Activated naive CD4-positive, alpha-beta T cell treated with anti-CD3 and anti-CD28 coated beads for 36 hours (primary cell): ENCODE measurements at places on chromosomes 6 and 20.

- no peak for DNase-seq
Observed at GRCh38 chr6:13923527-13924145, 1.1 kb upstream of the RNF182 start.

DNA sequence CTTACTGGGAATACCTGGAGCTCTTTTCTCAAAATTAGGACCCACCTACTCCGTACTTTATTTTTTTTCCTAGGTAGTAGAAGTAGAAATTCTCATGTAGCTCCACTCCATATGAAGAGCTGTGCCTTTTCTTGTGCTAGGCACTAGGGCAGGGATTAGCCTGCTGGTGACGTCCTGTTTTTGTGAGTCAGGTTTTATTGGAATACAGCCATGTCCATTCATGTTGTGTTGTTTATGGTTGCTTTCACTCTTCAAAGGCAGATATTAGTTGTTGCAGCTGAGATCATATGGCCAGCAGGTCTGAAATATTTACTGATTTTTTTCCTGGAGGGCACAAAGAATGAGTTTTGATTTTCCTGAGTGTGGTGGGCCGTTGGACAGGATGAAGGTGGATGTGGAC lies 20.5 kb downstream of the XRN2 start:
- no peak for DNase-seq

DNA sequence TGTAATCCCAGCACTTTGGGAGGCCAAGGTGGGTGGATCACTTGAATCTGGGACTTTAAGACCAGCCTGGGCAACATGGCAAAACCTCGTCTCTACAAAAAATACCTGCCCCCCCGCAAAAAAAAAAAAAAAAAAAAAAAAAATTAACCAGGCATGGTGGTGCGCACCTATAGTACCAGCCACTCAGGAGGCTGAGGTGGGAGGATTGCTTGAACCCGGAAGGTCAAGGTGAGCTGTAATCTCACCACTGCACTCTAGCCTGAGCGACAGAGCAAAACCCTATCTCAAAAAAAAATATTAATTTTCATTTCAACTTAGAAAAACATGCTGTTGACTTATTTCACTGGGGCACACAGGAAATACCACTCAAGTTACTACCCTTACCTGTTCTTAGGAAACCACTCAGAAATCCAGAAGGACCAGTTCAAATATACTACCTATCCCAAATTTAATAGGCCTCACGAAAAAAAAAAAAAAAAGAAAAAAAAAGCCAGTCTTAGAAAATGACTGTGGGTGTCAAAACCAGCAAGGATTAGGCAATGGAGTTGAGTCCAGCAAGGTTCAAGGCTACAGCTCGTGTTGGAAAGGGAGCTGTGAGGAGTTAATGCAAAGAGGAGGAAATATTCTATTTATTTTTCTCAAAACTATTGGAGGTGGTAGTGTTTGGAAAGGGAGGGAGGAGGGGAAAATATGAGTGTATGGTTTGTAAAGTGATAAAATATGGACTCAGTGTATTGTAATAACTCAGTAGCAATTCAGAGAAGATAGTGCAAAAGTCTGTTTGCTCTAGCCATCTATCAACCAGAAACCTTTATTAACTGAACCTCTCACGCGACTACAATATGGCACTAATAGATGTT lies 33.9 kb upstream of the PIM1 start:
- DNase-seq: no peak

- peak; percentile 42 for DNase-seq
Observed at GRCh38 chr6:21594416-21595281, 1.1 kb downstream of the SOX4 start.

- DNase-seq: no peak
Observed at GRCh38 chr20:8834851-8835250, 234.0 kb upstream of the PLCB4 start.

DNA sequence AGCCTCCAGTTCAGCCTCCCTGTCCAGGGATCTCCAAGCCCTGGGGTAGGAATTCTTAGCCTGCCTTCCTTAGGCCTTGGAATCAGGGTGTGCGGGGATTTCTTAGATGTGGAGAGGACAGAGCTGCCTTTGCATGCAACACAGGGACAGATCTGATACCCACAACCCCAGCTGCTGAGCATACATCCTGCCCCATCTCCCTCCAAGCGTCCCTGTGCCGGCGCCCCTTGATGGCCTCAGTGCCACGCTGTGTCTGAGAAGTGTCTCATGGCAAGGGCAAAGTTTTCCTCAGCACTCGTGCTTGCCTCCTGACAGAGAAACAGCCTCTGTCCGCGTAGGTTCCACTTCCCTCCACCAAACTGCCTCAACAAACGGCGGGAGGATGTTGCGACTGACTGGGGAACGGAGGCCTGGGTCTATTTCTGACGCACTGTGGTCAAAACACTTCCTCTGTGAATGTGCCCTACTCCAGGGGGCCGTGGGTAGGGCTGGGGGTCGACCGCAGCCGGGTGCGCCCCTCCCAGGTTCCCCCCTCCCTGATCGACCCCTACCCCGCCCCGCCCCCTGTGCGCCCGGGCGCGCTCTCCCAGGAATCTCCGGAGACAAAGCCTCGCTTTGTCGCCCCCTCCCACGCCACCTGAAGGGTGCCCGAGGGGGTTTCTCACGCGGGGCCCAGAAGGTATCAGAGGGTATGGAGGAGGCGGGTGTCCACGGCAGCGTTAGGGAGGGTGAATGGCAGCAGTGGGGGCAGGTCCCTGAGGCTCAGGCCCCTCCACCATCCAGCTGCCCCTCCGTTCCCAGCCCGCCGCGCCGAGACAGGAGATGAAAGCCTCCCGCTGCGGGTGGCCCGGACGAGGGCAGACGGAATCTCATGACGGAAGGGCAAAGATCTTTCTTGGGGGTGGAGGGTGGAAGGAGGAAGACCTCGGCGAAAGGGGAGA lies 806 bp downstream of the MICAL1 start:
- peak; percentile 82 for DNase-seq

DNA sequence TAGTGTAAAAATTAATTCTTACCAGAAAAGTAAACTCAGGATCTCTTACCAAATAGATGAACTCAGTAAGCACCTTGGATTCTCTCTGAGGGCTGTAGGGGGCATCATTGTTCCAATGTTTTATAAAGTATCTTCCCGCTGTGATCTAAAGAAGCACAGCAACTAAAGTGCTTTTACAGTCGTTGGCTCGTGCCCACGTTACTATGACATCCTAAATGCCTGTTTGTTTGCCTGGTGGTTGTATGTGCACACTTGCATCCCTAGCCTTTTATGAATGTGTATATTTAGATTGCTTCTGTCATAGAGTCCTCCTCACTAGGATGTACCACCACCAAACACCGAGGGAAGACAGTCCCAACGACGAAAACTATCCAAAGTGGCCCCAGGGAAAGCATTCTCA lies 34.5 kb downstream of the SLX4IP start:
- DNase-seq: peak; percentile 19

- DNase-seq: no peak
Observed at GRCh38 chr6:49462071-49462470, 982 bp downstream of the MMUT start.

- no peak for DNase-seq
Observed at GRCh38 chr6:33720998-33721397, 9.5 kb upstream of the UQCC2 start.

- no peak for DNase-seq
Observed at GRCh38 chr20:49630396-49630951, 62.5 kb upstream of the PTGIS start.

- no peak for DNase-seq
Observed at GRCh38 chr6:5582762-5583161, 321.4 kb downstream of the FARS2 start.

DNA sequence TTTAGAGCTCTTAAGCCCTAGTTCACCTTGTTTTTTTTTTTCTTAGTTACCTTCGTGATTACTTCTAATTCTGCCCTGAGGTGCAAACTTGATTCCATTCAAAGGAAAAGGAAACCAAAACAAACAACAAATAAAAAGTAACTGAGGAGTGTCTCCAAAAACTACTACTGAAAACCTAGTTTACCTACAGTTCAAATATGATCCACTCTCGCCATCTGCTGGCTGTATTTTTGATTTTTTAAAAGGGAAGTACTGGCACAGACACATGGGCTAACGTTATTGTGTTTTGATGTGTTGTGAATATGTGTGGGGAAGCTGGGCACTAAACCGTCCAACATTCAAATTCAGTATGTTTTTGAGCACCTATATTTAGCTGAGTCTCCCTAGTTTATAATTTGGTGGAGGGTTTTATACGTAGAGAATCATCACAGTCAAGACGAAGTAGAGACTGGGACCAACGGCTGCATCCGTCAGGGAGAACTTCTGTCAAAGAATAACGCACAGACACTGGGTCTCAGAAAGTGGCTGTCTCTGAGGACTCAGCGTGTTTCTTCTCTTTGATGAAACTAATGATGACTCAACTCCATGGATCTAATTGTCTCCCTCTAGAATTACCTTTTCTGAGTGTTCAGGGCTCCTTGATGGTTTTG lies 373.5 kb upstream of the BTBD3 start:
- DNase-seq: peak; percentile 35

DNA sequence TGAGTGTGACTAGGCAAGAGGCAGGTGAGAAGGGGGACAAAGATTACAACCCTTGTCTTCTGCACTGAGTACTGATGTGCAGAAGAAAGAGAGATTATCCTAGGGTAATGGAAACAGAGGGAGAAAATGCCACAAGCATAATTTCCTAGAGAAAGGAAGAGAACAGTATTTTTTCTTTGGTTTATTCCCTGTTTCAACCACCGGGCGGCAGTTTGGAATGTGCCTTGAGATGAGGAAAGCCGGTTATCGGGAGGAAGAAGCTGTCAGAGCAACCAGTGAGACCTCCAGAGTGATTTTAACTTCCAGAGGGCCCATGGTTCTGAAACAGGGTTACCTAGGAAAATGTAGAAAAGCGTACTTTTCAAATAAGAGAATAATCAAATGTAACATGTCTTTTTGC lies 121.4 kb downstream of the REV3L start:
- peak; percentile 7 for DNase-seq

DNA sequence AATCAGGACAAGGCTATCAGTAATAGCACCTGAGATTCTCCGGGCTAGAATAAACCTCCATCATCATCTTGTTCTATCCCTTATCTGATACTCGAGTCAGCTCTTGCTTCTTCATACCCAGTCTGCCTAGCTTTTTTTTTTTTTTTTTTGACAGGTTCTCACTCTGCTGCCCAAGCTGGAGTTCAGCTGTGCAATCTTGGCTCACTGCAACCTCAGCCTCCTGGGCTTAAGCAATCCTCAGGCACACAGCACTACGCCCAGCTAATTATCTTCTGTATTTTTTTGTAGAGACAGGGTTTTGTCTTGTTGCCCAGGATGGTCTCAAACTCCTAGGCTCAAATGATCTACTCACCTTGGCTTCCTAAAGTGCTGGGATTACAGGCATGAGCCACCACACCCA lies 19.5 kb downstream of the SRSF6 start:
- DNase-seq: no peak

DNA sequence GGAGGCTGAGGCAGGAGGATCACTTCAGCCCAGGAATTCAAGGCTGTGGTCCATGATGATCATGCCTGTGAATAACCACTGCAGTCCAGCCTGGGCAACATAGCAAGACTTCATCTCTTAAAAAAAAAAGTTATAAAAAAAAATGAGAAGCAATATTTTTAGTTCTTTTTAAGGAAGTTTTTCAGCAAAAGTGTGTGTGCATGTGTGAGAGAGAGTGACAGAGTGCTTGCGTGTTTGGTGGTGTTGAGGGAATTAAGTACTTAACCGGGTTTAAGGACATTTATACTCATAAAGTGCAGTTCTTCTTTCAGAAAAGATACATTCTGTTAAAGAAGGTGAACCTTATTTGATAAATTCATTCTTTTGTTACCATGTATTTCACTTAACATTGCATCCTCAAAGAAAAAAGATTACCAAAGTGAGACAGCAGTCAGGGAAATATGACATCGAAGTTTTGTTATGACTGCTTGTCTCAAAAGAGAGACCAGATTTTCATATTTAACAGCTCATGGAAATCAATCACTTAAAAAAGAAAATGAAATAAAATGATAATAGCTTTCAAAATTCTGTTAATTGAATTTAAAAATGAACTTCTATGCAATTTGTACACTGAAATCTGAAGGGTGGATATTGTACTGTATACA lies 254.7 kb downstream of the ARHGAP18 start:
- DNase-seq: no peak
